ENCODE measurements at places on chromosomes 1 and 21.

GRCh38 chr1:66438062-66438461 lies 95.9 kb upstream of the SGIP1 start:
- no peak for DNase-seq

GRCh38 chr1:54705153-54705552 lies 10.5 kb upstream of the TTC4 start:
- no peak for DNase-seq

GRCh38 chr1:111199881-111200801 lies at the start of gene DENND2D:
Gene DENND2D, minus strand, starts transcription at chr1:111200646. Its CDS starts 187 bp downstream, at chr1:111200459.
- DNase-seq = no peak

DNA sequence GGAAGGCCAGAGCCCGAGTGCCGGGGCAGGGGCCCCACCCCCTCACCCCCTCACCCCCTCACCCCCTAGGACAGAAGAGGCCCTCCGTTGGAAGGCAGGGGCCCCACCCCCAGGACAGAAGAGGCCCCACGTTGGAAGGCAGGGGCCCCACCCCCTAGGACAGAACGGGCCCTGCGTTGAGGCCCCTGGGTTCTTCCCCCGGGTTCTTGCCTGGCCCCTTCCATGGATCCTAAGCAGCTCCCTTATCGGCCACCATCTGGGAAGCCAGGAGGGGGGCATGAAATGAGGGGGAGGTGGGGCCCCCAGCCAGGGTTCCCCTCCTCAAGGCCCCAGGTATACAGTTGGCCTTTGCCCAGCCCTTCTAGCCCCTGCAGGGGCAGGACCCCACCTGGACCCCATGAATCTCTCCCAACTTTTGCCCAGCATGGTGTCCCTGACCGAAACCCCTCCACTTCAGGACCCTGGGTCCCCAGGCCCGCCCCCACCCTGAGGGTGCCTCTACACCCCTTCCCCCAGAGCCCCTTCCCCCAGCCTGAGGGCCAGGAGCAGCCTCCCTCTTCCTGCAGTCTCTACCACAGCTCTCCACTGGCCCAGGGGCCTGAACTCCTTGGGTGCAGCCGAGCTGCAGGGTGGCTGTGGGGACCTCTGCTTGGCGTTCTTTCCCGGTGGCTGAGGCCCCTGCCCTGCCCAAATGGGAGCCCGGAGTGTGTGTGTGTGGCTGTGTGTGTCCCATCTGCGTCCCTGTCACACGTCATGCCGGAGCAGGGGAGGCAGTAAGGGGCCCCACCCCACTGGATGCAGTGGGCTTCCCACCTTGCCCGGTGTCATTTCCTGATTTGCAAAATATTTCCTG lies 4.3 kb upstream of the VWA1 start:
- no peak for DNase-seq

DNA sequence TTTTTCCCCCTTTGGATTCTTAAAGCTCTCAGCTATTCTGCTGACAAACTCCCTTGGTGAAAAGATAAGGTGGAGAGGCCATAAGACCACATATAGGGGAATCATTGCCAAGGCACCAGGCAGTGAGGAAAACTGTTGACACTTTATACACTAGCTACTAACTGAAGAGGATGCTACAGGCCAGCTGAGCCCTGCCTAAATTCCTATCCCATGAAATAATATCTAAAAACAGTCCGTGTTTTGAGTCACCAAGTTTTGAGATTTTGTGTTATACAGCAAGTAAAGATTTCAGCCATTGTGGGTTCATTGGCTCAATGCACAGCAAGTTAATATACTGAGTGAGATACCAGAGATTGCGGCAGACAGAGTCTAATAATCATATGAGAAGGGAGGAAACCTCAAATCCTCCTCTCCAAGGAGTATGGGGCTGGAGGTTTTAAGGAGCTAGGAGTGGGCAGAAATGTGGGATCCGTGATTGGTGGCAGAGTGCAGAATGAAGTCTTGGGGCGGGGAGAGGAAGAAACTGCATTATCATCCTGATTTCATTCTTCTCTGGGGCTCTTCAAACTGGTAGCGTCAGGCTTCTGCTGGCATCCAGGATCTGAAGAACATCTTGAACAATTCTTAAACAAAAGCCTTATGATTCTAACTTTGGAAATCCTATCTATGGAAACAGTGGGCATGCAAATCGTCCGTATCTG lies 9.2 kb downstream of the CLDN8 start:
- DNase-seq = no peak

DNA sequence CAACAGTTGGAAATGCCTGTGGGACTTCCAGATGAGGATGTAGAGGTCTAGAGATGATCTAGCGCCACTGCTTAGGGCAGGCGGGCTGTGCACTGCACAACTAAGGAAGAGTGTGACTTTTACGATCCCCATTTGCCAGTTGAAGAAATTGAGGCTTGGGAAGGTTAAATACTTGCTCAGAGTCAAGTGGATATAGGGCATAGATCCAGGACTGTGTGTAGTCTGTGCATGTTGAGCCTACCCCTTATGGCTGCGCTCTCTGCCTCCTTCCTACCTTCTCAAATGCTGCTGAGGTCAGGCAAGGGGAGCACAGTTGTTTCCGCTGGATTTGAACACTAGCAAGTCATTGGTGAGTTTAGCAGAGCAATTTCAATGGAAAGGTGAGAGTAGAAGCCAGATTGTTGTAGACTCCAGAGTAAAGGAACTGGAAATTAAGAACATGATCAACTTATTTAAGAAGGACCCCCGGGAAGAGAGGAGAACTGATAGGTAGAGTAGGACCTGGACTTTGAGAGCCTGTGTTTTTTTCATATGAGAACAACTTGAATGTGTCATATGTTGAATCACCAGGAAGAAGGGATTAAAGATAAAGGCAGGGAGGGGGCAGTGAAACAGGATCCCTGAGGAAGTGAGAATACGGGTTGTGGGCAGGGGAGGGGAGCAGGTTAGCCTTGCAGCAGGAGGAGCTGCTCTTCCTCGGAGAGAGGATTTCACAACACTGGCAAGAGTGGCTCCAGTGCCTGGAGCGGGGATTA lies 2.7 kb downstream of the CAPN2 start:
- DNase-seq = no peak

DNA sequence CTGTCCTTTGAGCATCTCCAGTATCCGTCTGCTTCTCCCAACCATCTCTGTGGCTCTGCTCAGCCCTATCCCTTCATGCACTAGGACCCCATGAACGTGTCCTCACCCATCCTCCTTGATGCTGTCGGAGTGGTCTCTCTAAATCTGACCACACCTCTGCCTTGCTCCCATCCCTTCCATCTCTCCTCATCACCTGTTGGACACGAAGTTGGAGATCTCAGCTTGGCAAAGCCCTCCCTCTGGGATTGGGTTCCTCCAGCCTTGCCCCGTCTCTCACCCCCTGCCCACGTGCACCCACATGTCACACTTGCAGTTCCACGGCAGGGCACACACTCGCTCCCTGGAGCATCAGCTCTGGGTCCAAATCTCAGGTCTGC lies 135.7 kb downstream of the ACTL8 start:
- DNase-seq = no peak

DNA sequence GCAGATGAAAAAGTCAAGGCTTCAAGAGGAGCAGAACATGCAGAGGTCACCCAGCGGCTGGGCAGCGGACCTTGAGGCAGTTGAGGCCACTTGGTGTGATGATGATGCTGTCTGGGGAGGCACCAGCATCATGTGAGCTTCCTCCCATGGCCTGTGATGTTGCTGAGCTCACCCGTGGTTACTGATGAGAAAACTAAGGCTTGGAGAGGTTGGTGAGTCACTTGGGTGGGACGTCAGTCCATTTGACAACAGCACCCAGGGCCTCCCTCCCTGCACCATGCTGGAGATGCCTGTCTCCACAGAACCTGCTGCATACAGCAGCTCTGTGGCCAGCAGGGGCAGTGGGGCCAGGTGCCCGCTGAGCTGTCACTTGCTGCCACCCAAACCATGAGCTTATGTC lies 146.8 kb downstream of the NPHP4 start:
- no peak for DNase-seq

- no peak for DNase-seq
Measured at GRCh38 chr1:59641836-59642235, 172.9 kb upstream of the HOOK1 start.

GRCh38 chr1:29237129-29237821 lies 953 bp downstream of the PTPRU start:
- no peak for DNase-seq

GRCh38 chr1:44608141-44608540 lies 66.1 kb downstream of the TMEM53 start:
- DNase-seq = no peak
